ENCODE measurements at places on chromosomes 1 and 21. TPM values are rescaled to one million over a fixed set of nuclear protein-coding genes. Genes with fewer than 3 reads are reported as not detected.

DNA sequence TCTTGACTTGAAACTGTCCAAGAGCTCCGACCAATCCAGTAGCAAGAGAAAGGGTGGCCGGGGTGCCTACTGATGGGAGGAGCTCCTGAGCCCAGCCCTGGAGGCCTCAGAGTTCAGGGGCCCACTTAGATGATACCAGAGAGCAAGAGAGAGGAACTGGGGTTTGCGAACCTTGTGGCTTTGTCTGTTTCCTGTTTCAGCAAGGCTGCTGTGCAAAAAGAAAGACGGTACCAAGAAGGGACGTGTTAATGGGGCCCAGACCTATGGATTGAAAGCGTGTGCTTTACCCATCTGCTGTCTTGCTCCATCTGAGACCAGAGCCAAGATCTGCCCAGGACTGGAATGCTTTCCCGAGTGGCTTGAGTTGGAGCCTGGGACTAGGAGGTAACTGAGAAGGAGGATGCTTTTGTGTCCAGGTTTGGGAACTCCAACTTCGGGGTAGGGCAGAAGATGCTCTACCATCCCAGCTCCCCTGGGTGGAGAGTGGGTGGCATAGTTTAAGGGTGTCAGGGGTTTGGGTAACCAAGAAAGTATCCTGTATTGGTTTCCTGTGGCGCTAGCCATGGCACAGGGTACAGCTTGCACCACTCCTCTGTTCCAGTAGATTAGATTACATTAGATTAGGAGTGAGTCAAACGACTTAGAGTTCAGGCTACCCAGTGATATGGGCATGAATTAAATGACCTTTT lies at the start of gene TRAF3IP3:
TRAF3IP3 (plus strand) TSS at position 128 of the 689 bp plus-strand sequence. CDS start 3,987 bp downstream, outside the sequence.
- no peak for DNase-seq

- DNase-seq = no peak
These were observed 152.4 kb downstream of the RWDD3 start for GRCh38 chr1:95386371-95386770.

DNA sequence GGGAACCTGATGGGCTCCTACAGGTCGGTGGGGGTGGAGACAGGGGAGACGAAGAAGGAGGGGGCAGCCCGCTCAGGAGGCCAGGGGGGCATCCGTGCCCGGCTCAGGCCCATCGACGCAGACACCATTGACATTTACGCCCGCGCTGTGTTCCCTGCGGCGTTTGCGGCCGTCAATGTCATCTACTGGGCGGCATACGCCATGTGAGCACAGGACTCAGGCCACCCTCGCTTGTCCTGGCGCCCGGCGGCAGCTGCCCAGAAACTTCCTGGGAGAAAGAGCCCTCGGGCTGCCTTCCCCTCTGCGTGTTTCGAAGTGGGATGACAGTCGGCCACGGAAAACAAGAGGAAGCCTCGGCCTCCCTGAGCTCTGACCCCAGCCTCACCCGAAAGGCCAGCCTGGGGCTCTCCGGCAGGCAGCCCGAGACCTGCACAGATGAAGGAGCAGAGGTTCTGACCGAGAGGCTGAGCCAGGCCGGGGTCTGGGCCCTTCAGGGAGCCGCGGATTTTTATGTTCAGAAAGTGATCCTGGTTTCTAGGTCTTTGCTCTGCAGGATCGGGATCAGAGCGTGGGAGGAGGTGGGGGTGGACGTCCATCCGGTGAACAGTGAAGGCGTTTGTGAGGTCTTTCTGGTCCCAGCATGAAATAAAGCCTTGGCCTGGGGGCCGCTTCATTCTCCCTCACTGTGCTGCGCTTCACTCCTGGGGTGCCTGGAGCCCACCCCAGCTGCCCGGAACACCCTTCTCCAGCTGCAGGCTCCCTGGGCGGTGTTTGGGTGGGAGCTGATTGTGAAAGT lies 11.1 kb downstream of the GABRD start:
- DNase-seq = no peak

The CFHR2 gene
- total RNA-seq = not detected

The TSPEAR gene
- total RNA-seq = not detected
